ENCODE measurements at places on chromosomes 6 and 20.
A peak's percentile ranks its signal among the peaks of the same experiment; 100 is the strongest.

DNA sequence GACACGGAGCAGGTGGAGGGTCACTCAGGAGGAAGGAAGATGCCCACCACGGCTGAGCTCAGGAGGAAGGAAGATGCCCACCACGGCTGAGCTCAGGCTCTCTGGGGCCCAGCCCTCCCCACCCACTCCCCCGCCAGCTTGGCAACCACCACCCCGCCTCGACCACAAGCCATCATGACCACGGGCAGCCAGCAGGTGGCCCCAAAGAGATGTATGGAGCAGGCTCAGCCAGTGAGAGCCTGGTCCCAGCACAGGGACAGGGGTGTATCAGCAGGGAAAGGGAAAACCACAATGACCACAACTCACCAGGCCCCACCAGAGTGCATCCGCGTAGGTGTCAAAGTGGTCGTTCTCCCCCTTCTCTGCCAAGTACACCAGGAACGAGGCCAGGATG, 30.4 kb downstream of the KCNQ2 start:
- DNase-seq, result no peak

DNA sequence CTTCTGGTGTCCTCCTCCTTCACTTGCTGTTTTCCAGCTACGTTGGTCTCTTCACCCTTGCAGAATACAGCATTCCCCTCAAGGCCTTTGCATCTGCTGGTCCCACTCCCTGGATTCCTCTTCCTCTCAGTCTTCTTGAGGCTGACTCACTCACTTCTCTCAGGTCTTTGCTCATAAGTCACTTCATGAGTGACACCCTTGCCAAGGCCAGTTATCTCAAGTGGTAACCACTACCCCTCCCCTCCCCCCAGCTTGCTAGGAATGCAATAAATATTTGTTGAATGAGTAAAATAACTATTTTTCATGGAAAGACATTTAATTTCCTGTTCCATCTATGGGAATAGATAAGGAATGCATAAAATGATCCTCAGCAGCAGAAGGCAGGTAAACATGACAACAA, 131.7 kb downstream of the PLCB4 start:
- DNase-seq, result no peak

- peak; percentile 45 for DNase-seq
These were observed 5.0 kb downstream of the BRD2 start for GRCh38 chr6:32973144-32974015.

DNA sequence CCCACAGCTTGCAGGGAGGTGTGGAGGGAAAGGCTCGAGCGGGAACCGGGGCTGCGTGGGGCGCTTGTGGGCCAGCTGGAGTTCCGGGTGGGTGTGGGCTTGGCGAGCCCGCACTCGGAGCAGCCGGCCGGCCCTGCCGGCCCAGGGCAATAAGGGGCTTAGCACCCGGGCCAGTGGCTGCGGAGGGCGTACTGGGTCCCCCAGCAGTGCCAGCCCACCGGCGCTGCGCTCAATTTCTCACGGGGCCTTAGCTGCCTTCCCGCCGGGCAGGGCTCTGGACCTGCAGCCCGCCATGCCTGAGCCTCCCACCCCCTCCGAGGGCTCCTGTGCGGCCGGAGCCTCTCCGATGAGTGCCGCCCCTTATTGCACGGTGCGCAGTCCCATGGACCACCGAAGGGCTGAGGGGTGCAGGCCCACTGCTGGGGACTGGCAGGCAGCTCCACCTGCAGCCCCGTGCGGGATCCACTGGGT, 1242.2 kb upstream of the EYS start:
- no peak for DNase-seq

- no peak for DNase-seq
These were observed 69.5 kb upstream of the SAMD5 start for GRCh38 chr6:147438758-147439528.

GRCh38 chr6:138372711-138373463, 4.8 kb upstream of the SMIM28 start:
- no peak for DNase-seq

DNA sequence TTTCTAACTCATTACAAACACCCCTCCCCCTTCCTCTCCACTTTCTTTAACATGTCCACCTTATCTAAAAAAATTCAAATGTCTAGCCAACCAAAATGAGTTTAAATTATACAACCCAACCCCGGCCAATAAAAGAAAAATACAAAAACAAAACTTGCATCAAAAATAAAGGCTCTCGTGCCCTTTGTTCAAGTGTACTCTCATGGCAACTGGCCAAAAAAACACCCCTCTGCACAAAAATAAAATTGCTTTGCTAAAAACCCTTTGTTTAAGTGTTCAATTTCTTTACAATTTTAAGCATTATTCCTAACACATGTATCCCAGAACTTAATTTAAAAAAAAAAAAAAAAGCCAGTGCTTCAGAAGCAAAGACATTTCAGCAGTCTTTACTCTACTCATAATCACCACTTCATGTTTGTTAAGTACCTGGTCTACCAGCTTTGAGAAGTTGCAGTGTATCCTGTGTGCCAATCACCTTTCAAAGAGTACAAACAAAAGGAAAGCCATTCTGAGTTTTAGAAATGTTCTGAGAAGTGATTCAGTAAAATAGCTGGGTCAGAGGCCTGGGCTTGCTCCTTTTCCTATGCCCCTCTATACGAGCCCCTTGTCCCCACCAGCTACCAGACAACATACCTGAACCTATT, 87.5 kb downstream of the MDN1 start:
- no peak for DNase-seq

DNA sequence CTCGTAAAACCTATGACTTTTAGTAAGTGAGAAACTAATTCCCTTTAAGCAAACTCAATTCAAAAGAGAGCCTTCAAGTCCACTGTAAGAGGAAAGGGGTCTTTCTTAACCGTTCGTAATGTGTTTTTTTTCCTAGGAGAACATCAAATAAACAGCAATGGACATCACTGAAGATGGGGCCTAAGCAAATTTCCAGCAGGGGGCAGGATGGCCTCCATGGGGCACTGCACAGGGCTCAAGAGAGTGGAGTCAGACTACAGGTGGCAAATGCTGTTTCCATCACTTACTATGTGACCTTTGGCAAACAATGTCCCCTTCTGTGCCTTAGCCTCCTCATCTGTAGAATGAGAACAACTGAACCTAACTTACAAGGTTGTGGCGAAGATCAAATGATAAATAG, 88.7 kb downstream of the ARHGAP18 start:
- DNase-seq, result no peak

- no peak for DNase-seq
These were observed 9.0 kb downstream of the COL21A1 start for GRCh38 chr6:56238352-56238751.

- no peak for DNase-seq
These were observed 137.4 kb upstream of the CDH4 start for GRCh38 chr20:61114493-61115175.

- DNase-seq, result no peak
These were observed 143.0 kb downstream of the TTLL2 start for GRCh38 chr6:167467793-167468431.

- DNase-seq, result peak; percentile 54
These were observed 117.0 kb downstream of the RTN4IP1 start for GRCh38 chr6:106512048-106512967.

DNA sequence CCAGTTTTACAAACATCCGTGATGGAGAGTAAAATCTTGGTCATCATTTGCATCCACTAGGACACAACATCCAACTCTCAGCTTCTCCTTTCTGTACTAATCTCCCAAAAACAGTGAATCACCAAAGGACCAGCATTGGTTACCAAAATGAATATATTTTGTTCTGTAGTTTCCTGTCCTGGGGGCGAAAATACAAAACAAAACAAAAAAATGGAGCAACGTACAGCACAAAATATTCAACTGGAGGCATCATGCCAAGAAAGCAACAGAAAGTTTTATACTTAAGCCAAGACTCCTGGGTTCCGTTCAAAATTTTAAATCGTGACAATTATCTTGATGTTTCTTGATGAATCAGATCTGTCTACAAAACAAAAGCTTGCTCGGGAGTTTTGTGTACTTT, 126.6 kb upstream of the CCDC28A start:
- DNase-seq, result no peak

Data from stimulated activated CD8-positive, alpha-beta memory T cell treated with anti-CD3 and anti-CD28 coated beads, Interleukin-2, amount 100 ng/mL, for 1 hour (primary cell).